ENCODE measurements at places on chromosomes 3 and 15.

- DNase-seq = no peak
Measured at GRCh38 chr3:141285570-141285969, 53.9 kb downstream of the PXYLP1 start.

DNA sequence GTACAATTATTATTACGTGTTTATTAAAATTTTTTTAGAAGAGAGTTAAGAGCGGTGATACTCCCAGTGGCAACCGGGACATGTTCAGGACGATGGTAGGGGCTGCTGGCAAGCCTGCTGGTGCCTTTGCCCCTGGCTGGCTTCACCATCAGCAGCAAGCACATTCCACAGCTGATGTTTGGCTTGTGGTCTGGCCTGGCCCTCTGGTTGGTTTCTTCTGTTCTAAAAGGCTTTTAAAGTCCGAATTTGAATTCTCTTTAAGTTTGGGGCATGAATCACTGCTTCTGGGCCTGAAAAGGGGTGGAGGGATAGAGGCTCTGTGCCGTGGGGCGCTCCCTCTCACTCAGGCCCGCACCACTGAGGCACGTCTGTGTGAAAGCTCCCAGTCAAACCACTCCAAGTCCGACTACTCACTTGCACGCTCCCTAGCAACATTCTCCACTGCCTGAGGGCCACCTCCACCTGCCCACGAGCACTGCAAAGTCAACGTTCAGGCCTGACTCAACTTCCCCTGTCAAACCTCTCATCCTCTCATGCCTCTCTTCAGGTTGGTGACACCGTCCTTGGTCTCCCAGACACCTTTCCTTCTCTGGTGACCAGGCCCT, 10.1 kb downstream of the ITGA11 start:
- no peak for DNase-seq

GRCh38 chr3:195221015-195221853, 49.7 kb downstream of the XXYLT1 start:
- DNase-seq = no peak

DNA sequence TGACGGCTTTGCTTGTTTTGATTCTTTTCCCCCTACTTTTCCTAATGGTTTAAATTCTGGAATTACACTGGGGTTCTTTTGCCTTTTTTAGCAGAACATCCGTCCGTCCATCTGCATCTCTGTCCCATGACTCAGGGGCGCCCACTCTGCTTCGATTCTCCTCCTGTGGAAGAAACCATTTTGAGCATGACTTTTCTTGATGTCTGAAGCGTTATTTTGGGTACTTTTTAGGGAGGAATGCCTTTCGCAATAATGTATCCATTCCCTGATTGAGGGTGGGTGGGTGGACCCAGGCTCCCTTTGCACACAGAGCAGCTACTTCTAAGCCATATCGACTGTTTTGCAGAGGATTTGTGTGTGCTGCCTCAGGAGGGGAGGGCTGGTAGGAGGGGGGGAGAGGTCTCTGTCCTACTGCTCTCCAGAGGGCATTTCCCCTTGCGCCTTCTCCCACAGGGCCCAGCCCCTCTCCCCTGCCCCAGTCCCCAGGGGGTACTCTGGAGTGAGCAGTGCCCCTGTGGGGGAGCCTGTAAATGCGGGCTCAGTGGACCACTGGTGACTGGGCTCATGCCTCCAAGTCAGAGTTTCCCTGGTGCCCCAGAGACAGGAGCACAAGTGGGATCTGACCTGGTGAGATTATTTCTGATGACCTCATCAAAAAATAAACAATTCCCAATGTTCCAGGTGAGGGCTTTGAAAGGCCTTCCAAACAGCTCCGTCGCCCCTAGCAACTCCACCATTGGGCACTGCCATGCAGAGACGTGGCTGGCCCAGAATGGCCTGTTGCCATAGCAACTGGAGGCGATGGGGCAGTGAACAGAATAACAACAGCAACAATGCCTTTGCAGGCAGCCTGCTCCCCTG, 19.5 kb upstream of the BSN start:
- no peak for DNase-seq

- no peak for DNase-seq
Measured at GRCh38 chr3:182789371-182789770, 3.9 kb upstream of the ATP11B start.

- DNase-seq = no peak
Measured at GRCh38 chr15:32852771-32853170, 135.0 kb downstream of the GREM1 start.

Measured in activated CD8-positive, alpha-beta memory T cell treated with anti-CD3 and anti-CD28 coated beads for 1 hour (primary cell).